ENCODE measurements at places on chromosomes 6 and 20. TPM values are rescaled to one million over a fixed set of nuclear protein-coding genes. Genes with fewer than 3 reads are reported as not detected.
A peak's percentile ranks its signal among the peaks of the same experiment; 100 is the strongest.

GRCh38 chr6:45438849-45439406 lies 61.2 kb upstream of the SUPT3H start:
- H3K36me3 ChIP-seq = peaks cover 15% of the 10 kb centered on the region
- peaks cover 20% of the 10 kb centered on the region for H3K4me1 ChIP-seq
- H3K27ac ChIP-seq = no peak overlapping the region

GRCh38 chr6:166779963-166780683 lies 153.1 kb upstream of the RPS6KA2 start:
- H3K4me1 ChIP-seq = peaks cover 9% of the 10 kb centered on the region
- H3K27ac ChIP-seq = no peak overlapping the region
- H3K4me3 ChIP-seq = no peak overlapping the region
- no peaks in the 10 kb centered on the region for H3K27me3 ChIP-seq

SLPI gene
- not detected for total RNA-seq

DNA sequence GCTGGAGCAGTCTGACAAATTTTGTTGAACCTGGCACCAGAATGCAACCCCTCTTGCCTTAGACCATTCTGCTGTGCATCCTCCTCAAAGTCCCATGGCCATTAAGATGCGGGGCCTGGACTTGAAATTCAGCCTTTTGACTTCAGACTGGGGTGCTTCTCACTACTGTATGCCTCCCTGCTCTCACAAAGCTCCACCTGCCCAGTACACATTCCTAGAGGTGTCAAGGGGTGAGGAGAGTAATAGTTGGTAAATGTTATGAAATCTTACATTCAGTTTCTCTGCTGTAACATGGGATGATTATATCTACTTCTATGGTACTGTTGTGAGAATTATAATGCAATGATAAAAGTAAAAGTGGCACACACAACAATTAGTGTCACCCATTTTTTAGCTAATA lies 70.8 kb downstream of the TULP4 start:
- H3K4me1 ChIP-seq = no peaks in the 10 kb centered on the region
- no peak for DNase-seq
- H3K27me3 ChIP-seq = no peaks in the 10 kb centered on the region
- H3K4me3 ChIP-seq = no peak overlapping the region
- H3K27ac ChIP-seq = no peak overlapping the region
- H3K36me3 ChIP-seq = no peaks in the 10 kb centered on the region

DNA sequence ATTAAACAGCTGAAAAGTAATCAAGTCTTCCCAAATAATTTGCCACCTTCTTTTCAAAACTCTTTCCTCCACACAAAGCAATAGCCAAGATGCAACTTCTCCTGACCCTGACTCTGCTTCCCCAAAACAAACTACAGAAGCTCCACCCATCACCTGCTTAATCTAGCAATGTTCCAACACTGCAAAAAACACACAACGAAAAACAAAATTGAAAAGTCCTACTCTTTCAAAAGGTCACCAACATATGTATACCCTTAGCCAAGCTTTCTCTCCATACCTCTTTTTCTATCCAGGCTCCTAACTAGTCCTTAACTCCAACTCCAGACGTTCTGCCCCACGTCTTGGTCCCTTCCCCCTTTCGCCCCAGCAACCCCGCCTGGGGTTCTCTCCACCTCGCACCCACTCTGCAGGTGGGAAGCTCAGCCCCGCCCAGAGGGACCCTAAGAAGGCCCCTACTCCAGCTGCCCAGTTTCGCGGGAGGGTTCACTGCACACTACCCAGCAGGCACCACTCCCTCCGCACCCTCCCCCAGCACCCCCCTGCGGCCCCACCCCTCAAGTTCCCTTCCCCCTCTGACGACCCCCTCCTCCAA lies 717 bp downstream of the CSNK2A1 start:
- peak; percentile 19 for DNase-seq
- peak overlapping the region; percentile 87 for H3K27ac ChIP-seq
- H3K4me3 ChIP-seq = peak overlapping the region; percentile 90
- H3K27me3 ChIP-seq = no peaks in the 10 kb centered on the region
- H3K36me3 ChIP-seq = no peaks in the 10 kb centered on the region

MTCH1 gene
- total RNA-seq = 158 TPM

DNA sequence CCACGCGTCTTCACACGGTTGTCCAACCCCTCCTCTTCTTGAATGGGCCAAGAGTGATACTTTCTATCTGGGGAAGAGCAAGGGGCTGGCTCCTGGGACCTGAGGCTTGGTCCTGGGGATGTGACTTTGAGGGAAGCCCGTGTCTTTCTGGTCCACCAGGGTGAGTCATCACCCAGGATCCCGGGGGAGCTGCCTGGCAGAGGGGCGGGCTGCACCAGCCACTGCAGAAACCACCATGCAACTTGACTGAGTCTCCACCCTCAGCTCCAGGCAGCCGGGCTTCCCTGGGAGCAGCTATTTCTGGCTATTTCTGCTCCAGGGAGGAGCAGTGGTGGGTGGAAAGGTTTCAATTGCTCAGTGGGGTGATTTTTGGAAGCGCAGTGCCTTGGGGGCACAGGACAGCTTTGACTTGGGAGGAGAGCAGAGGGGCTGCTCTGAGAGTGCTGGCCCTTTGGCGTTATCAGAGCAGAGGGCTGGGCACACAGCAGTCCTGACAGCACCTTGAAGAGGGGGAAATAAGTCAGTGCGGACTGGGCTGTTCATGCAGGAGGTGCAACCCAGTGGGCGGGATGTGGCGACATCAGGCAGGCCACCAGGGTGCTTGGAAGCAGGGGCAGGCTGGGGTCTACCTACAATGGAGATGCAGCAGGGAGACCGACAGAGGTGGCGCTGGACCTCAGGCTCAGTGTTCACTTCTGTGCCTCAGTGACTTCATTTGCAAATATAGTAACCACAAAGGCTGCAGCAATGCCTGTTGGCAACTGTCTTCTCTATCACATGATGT lies 45.1 kb upstream of the FAM83D start:
- H3K27ac ChIP-seq = peak overlapping the region; percentile 65
- no peaks in the 10 kb centered on the region for H3K36me3 ChIP-seq
- peaks cover 74% of the 10 kb centered on the region for H3K4me1 ChIP-seq
- no peaks in the 10 kb centered on the region for H3K27me3 ChIP-seq
- H3K4me3 ChIP-seq = no peak overlapping the region

GRCh38 chr20:6169251-6169650 lies 46.4 kb upstream of the FERMT1 start:
- H3K36me3 ChIP-seq = no peaks in the 10 kb centered on the region
- no peak for DNase-seq
- no peaks in the 10 kb centered on the region for H3K4me1 ChIP-seq
- H3K27me3 ChIP-seq = no peaks in the 10 kb centered on the region
- no peak overlapping the region for H3K4me3 ChIP-seq

GRCh38 chr6:14002176-14002947 lies 77.6 kb downstream of the RNF182 start:
- DNase-seq = no peak
- H3K27ac ChIP-seq = no peak overlapping the region
- no peaks in the 10 kb centered on the region for H3K36me3 ChIP-seq
- H3K4me1 ChIP-seq = no peaks in the 10 kb centered on the region
- H3K4me3 ChIP-seq = no peak overlapping the region

- no peak overlapping the region for H3K4me3 ChIP-seq
- H3K27ac ChIP-seq = no peak overlapping the region
- no peak for DNase-seq
- H3K4me1 ChIP-seq = no peaks in the 10 kb centered on the region
- H3K36me3 ChIP-seq = no peaks in the 10 kb centered on the region
These were observed 14.8 kb upstream of the BTN3A2 start for GRCh38 chr6:26349964-26350857.

RTEL1 gene
- 36.3 TPM for total RNA-seq

DNA sequence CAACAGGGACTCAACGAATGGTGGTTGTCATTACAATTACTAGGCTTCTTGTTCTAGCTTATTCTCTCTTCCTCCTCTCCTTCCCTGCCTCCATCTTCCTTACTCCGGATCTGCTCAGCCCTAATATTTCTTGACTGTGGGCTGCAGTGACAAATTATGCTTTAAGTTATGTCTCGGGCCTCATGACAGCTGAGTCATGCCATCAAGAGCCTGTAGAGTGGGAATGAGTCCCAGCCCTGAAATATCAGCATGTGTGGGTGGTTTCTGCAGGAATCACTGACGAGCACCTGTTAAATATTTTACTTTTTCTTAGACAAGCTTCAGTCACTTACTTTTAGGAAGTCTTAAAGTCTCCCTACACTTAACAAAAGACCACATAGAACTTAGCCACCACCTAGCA lies 83.1 kb upstream of the CBLN4 start:
- DNase-seq = no peak
- H3K4me3 ChIP-seq = no peak overlapping the region
- H3K27ac ChIP-seq = no peak overlapping the region
- no peaks in the 10 kb centered on the region for H3K27me3 ChIP-seq
- no peaks in the 10 kb centered on the region for H3K36me3 ChIP-seq
- H3K4me1 ChIP-seq = no peaks in the 10 kb centered on the region

MCCD1 gene
- not detected for total RNA-seq

DNA sequence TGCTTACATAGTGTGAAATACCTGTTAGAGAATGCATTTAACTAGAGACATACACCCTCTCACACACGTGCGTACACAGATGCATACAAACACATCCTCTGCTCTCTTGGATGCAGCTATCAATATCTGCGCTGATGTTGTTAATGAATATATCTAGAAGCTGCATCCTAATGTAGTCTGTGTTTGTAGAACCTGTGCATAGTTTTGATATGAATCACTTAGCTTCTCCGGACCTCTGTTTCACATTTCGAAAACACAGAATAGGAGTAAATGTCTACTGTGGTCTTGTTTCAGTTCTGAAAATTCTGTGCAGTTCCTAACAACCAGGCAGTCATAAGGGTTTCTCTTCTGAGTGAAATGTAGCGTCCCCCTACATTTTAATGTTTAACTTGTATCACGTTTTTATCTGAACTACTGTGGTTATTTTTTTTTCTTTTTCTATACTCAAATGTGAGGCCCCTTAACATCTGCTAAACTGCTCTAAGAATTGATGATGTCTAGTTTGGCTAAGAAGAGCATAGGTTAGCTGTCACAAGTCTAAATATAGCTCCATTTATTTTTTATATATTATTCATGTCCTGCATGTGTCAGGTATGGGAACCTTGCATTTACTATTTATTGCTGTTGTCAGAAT lies 254.5 kb downstream of the TMEM242 start:
- H3K27me3 ChIP-seq = no peaks in the 10 kb centered on the region
- H3K27ac ChIP-seq = no peak overlapping the region
- H3K4me1 ChIP-seq = peaks cover 4% of the 10 kb centered on the region
- no peaks in the 10 kb centered on the region for H3K36me3 ChIP-seq
- no peak overlapping the region for H3K4me3 ChIP-seq

COL10A1 gene
- not detected for total RNA-seq

DNA sequence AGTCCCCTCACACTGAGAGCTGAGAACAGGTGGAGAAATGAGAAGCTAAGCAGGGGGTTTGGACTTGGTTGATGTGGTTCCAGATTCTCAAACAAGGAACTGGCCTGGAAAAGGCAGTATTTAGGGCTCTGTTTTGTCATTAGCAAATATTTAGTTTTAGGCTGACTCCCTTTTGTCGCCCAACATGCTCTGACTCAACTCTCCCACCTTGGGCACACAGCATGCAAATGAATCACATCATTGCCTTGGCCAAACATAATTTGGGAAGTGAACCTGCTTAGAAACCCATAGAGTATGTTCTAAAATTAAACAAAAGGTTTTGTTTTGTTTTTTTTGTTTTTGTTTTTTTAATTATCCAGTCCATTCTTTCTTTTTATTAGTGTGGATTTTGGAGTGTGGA lies 9.5 kb upstream of the UQCC2 start:
- H3K4me3 ChIP-seq = no peak overlapping the region
- H3K27ac ChIP-seq = no peak overlapping the region
- no peaks in the 10 kb centered on the region for H3K27me3 ChIP-seq

WASF1 gene
- 0.45 TPM for total RNA-seq

WFDC5 gene
- not detected for total RNA-seq

DNA sequence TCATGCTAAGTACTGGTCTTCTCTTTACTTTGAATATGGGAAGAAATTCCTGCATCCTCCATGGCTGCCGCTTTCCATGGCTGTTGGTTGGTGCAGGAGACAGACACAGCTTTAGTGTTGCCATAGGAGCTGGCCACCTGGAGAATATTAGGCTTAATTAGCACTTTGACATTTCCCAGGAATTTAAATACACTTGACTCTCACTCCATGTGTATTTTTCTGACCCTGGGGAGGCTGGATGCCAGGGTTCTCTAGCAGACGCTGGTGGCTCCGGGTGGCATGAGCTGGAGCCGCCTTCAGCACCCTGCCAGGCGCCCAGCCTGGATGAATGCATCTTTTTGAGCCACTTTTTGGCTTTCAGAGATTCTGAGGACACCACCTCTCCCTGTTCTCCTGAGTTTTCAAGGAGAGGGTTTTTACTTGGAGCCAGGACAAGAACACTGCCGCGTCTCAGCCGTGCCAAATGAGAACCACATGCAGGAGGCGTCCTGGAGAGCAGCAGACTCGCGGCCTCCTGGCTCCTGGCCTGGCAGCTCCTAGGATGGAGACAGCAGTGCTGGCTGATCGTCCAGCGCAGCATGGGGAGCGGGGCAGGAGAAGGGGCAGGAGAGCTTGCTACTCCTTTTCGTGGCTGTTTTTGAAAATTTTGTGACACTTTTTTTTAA lies 258.8 kb downstream of the SMOC2 start:
- H3K36me3 ChIP-seq = no peaks in the 10 kb centered on the region
- no peak overlapping the region for H3K4me3 ChIP-seq
- no peaks in the 10 kb centered on the region for H3K27me3 ChIP-seq
- no peaks in the 10 kb centered on the region for H3K4me1 ChIP-seq

DNA sequence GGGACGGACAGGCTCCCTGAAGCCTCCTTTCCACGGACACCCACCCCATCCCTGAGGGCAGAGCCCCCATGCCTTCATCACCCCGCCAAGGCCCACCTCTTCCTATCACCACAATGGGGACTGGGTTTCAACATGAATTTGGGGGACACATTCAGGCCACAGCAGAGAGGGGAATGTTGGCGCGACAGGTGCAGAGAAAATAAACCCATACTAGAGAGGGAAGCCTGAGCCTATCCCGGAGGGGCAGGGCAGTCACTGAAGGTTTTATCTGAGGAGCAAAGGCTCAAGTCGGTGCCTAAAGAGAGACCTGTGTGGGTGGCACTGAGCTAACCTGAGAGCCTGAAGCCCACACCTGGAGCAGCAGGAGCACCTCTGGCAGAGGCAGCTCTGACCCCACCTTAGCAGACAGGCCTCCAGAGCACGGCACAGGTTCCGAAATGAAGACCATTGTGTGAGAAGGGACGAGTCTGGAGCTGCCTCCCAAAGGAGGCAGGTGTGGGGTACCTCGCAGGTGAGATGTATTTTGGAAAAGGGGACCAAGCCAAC lies 180.6 kb upstream of the PDE10A start:
- no peak overlapping the region for H3K4me3 ChIP-seq
- no peak overlapping the region for H3K27ac ChIP-seq
- no peak for DNase-seq
- H3K36me3 ChIP-seq = no peaks in the 10 kb centered on the region

Data from natural killer cell (primary cell).